ENCODE measurements at places on chromosomes 2 and 18.
A peak's percentile ranks its signal among the peaks of the same experiment; 100 is the strongest.

GRCh38 chr2:18651842-18652774, 62.7 kb upstream of the NT5C1B start:
- no peak for DNase-seq

DNA sequence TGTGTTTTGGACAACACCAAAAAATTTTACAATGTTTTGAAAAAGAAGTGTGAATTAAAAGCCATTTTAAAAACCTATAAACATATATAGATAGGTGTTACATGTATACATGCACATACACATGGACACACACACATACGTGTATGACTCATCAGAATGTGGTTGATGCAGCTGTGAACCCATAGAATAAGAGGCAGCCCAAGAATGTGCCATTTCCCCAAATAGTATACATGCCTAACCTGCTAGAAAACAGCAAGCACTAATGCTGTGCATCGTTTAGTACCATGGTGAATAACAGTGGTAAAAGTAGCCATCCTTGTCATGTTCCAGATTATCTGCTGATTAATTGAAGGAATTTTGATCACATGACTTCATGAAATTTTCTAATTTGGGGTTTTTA, 149.0 kb downstream of the DSEL start:
- no peak for DNase-seq

GRCh38 chr18:79410171-79410641, 14.5 kb downstream of the NFATC1 start:
- DNase-seq: no peak

- peak; percentile 22 for DNase-seq
These were observed 82.6 kb upstream of the TANK start for GRCh38 chr2:161077367-161078210.

GRCh38 chr2:101339266-101339880, 30.9 kb upstream of the RNF149 start:
- no peak for DNase-seq

Data from T follicular helper cell (primary cell).